ENCODE measurements at places on chromosomes 12 and 14.

DNA sequence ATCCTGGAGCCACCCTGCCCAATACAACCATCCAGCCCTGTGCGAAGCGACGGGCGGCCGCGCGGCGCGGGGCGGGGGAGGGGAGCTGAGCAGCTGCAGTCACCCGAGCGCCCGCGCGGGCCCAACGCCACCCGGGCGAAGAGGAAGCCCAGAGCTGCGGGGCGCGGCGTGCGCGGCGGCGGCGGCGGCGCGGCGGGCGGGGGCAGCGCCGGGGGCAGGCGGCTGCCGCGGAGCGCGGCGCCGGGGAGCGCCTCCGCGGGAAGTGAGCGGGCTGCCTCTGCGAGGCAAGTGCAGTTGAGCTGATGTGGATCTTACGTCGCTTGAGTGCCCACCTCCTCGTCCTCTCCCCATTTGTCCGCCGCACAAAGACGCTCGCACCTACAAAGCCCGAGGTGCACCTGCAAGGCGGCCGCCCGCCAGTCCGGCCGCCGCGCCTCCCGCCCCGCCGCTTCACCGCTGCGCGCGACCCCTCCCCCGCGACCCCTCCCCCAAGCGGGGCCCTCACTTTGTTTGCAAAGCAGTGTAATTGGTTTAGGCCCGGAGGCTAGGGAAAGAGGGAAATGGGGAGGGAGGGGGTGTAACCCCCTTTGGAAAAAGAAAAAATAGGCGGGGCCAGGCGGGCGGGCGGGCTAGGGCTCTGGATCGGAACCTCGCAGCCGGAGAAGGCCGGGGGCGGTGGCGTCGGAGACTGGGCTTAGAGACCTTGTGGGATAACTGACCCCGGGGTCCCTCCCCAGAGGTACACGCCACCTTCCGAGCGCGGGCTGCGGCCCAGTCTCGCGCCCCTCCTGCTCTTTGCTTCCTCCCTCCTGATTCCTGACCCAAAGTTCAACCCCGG is at the start of the genes FOXA1 and TTC6:
FOXA1 (minus strand) TSS at position 279 of the 838 bp plus-strand sequence; CDS start at position 2, 277 bp downstream.
TTC6 (plus strand) TSS at position 659 of the 838 bp plus-strand sequence. CDS start 26,436 bp downstream, outside the sequence.
- peak; percentile 67 for DNase-seq

DNA sequence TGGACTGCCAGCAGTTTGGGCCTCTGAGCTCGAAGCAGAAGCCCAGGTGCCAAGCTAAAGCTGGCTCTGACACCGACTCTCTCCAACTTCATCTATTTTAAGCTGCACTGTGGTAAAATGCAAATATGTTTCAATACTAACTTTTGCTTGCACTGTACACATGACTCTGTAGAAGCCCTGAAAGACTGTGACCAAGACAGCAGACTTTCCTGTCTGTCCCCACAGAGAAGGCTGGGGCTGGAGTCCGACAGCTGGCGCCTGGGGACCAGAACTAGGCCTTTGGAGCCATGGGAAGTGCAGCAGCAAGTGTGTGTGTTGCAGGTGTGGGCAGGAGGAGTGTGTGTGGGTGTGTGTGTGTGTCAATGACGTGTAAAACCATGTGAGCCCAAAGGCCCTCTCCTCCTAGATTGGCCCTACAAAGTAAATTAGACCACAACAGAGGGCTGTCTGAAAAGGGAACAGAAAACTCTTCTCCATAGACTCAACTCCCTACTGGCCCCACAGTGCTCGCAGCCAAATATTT is 16.4 kb upstream of the RAB35 start:
- DNase-seq, result no peak

DNA sequence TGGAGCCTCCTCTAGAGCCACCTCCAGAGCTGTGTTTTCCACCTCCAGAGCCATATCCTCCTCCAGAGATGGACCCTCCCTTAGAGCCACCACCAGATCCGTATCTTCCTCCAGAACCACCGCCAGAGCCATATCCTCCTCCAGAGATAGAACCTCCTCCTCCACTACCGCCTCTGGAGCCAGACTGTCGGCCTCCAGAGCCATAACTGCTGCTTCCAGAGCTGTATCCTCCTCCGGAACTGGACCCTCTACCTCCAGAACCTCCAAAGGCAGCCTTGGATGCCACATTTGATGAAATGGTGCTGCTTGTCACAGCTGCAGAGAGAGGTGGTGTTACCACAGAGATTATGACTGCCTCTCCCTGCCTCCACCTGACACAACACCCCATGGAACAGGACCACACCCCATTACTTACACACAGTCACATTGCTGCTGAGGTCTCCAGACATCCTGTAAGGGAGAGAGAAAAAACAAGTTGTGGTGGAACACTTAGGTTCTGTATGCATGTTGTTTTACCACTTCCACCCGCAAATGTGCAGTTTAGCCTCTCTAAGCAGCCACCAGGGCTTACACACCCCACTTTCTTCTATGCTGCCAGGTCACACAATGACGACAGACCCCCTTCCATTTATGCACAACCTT is 6.8 kb downstream of the KRT2 start:
- peak; percentile 18 for DNase-seq

- no peak for DNase-seq
These were observed 93.0 kb downstream of the TRHDE start for GRCh38 chr12:72365151-72365550.

DNA sequence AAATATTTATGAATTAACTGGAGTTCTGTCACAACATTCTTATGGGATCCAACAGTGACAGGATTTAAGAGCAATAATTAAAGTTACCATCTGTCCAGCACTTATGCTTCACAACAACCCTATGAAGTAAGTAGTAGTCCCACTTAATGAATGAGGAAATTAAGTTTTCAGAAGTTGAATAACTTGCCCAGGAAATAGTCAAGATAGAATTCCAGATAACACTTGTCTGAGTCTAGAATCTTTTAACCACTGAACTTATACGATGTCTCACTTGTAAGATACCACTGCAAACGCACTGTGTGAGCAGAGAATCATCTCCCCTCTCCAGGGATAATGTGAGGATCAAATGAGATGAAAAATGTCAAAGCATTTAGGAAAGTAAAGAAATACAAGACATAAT is 3.3 kb upstream of the TTC9 start:
- DNase-seq, result no peak

Measured in bronchial epithelial cell (primary cell).